ENCODE measurements at places on chromosomes 4 and X.

GRCh38 chr4:57220172-57220571 lies 110.0 kb upstream of the IGFBP7 start:
- no peak for DNase-seq

GRCh38 chr4:155207534-155208257 lies 740 bp upstream of the NPY2R start:
- no peak for DNase-seq

DNA sequence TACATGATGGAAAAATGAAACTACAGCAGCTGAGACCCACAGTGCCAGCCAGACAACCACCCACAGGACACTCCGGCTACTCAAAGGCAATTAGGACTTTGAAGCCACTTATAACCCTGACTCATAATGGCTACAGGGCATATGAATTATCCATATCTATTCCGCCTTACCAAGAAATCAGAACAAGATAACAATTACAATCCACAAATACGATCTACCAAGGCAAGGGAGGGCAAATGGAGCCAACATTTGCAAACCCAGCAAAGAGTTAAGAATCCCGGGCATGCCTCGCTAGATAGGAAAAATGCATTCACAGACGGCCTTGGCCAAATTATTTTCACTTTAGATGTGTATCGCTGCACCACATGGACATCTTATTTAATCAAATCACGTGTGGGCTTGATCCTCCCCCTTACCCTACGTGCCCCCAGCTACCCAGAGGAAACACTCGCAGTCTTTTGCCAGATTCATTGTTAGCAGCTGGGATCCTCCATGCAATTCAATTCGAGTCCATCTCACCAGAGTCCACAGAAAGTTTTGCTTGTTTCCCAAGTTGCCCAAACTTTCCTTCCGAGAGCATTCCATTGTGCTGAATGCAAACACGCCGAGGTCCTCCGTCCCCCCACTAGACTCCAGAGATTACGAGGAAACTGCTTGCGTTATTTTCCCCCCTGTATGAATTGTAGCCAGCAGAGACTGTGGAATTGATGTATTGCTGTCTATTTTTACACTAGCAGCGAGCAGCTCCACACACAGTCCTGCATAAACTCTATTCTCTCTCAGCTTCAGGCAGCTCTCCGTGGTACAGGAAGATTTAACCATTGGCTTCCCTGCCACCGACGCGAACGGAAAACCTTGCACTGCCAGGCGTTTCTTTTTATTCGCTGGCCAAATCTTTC lies 1.2 kb downstream of the PPARGC1A start:
- DNase-seq = no peak

- DNase-seq = no peak
Observed at GRCh38 chrX:1400742-1401471, 9.0 kb upstream of the SLC25A6 start.

GRCh38 chr4:133776961-133777360 lies 424.6 kb downstream of the PABPC4L start:
- no peak for DNase-seq

DNA sequence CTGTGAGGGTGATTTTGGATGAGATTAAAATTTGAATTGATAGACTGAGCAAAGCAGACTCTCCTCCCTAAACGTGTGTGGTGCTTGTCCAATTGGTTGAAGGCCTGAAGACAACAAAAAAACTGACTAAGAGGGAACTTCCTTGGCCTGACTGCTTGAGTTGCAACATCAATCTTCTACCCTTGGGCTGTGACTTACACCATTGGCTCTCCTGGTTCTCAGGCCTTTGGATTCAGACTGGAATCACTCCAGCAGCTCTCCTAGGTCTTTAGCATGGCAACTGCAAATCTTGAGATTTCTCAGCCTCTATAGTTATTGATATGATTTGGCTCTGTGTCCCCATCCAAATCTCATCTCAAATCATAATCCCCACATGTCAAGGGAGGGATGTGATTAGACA lies 49.7 kb upstream of the IGFBP7 start:
- DNase-seq = no peak

DNA sequence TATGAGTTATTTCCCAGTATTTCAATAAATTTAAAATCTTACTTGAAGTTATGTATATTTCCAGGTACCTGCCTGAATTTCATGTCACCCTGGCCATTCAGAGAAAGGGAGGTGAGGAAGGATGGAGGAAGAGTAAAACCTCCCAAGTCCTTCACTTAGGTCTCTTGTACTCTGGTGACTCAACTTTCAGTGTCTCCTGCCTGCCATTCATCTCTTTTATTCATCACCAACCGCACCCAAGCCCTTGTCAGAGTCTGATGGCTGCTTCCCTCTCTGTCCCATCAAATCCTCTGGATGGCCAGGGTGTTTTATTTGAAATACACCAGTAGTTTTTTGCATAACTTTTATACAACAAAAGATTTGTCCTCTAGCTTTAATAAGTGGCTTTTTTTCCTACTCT lies 17.8 kb downstream of the TMPRSS11E start:
- no peak for DNase-seq

DNA sequence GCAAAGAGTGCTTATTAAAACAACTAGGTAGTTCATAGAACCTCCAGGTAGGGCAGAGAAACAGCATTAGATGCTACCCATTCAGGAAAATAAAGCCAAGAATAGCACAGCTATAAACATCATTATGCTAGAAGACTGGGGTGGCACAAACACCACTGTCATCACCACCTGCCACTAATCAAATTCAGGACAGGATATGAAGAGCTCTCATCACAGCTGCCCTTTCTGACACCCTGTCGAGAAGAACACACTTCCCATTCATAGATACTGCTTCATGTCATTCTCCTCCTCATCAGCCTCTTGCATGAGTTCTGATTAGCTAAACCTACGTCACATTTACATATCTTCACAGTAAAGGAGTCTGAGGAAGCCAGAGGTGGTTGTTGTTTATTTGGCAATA lies 692.3 kb upstream of the HS3ST1 start:
- DNase-seq = no peak

- no peak for DNase-seq
Observed at GRCh38 chrX:33183361-33183760, 28.0 kb downstream of the DMD start.

GRCh38 chr4:37197899-37198298 lies 46.6 kb upstream of the NWD2 start:
- no peak for DNase-seq

DNA sequence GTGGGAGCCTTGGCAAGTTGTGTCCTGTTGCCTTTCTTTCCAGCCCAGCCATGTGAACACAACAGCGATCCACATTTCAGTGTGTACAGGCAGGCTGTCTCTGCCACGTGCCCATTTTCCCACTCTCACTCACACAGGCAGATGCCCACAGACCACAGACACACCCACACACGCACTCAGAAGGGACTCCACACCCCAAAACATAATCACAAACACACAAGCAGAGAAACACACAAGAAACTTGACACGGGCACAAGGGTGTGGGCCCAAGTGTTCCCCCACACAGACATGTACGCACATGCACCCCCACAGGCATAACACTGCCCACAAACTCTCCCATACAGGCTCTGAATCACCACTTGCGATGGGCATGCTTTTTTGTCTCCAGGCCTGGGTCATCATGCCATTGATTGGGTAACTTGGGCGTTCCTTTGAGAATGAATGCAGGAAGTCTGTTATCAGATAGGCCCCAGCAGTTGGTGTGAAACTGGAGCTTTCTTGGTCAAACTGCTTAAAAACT lies 84.3 kb downstream of the NBDY start:
- no peak for DNase-seq

DNA sequence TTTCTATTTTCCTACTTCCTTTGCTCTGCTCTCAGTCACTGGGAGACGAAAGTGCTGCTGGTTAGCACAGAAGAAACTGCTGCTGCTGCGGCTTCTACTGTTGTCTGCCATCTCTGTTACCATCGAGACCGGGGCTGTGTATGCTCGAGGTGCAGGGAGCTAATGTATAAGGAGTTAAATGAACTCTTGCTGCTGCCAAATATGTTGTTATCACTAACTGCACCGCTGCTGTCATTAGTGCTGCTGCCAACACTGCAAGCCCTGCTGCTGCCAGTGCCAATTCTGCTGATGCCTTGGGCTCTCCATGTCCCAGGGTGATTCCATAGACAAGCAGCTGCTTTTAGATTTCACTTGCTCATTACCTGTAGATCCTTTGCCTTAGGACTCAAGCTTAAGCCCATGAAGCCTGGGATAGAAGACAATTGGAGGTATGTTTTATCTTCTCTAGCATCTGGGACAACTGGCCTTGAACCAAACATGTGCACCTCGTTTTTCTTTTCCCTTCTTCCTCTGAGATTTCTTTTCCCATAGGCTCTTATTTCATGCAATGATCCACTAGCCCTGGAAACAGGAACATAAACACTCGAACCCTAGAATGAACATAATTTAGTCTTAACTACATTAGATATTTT lies 107.8 kb downstream of the CCSER1 start:
- DNase-seq = no peak

DNA sequence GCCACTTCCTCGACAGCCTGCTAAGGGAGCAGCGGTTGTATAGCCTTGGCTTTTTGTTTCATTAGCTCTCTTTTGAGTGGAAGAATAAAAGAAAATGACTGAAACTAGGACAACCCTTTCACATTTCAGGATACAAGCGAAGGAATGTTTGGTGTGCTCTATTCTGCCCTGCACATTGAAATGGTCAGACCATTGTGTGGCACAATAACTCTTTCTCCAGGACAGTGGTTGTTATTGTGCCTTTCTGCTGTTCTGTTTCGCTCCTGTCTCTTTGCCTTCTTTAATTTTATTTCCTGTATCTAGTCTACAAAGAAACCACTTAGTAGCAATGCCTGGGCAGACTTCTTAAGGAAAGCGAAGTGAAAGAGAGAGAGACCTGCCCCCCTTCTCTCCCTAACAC lies 473.7 kb downstream of the GBA3 start:
- DNase-seq = no peak

GRCh38 chrX:97587171-97587570 lies 703.5 kb downstream of the RPA4 start:
- DNase-seq = no peak

DNA sequence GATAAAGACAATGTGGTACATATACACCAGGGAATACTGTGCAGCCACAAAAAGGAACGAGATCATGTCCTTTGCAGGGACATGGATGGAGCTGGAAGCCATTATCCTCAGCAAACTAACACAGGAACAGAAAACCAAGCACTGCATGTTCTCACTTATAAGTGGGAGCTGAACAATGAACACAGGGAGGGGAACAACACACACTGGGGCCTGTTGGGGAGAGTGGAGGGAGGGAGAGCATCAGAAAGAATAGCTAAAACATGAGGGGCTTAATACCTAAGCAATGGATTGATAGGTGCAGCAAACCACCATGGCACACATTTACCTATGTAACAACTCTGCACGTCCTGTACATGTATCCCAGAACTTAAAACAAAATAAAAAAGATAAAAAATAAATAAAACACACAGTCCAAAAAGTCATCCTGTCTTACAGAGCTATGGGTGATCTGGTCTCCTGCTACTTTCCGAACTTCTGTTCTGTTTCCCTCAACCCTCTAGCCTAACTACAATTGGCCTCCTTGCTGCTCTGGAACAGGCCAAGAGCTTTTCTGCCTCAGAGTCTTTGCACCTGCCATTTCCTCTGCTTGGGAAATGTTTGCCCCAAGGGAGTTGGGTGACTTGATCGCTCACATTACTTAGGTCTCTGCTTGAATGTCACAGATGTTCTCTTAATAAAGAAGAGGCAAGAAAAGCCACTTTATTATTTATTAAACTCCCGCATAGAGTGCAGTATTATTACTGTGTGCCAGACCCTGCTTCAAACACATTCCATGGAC lies 1.1 kb upstream of the CD38 start:
- no peak for DNase-seq

GRCh38 chr4:25938787-25939186 lies 24.8 kb downstream of the SMIM20 start:
- DNase-seq = no peak

DNA sequence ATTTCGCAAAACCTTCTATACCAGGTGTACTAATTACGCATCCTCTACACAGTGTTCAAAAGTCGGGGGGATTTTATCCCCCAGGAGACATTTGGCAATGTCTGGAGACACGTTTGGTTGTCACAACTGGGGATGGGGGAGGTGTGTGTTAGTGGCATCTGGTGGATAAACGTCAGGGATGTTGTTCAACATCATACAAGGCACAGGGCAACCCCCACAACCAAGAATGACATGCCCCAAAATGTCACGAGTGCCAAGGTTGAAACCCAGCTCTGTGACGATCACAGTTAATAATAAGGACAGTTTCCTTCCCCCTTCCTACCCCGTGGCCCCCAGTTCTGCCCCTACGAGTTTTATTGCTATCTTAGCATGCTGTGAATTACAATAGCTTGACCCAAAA lies 15.9 kb upstream of the SEL1L3 start:
- no peak for DNase-seq

DNA sequence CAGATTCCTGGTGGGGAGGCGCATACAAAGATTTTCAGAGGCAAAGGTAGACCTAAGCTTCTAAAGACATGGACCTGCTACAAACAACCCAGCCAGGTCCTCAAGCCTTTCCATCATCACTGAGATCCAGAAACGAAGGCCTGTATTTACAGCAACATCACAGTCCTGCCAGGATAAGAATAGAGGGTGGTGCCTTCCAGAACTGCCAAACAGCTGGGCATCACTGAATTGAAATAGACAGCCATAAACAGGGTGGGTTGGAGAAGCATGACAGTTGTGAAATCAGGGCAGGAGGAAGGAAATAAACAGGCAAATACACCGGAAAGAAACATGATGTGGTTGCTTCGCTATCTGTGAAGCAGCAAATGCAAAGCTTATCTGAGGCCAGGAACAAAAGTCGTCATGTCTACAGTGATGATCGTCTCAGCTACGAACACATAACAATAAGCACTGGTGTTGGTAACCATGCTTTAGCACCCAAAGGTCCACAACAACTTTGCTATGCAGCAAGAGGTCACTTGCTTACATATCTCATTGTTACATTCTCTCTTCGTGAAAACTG lies 6.7 kb upstream of the TMEM154 start:
- no peak for DNase-seq

DNA sequence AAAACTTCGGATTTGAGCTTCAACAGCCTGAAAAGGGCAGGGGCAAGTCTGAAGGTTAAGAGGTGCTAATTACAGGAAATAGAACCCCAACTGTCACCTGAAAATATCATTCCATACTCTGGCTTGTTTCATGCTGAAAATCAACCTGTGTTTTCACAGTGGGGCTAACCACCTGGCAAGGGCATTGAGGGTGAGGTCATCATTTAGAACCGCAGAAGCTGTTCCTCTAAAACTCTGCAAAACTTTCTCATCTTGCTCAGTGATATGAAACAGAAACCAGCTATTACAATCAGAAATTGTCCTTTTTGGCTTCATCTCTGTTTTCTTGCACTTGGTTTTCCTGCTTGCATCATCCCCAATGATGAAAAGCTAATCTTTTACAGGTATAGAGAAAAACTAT lies 247.6 kb downstream of the DCLK2 start:
- DNase-seq = no peak

All from NCI-H1105 (cell line).